Astrocyte (in vitro differentiated cells and primary cell): ENCODE measurements at places on chromosomes 4 and X. TPM values are rescaled to one million over a fixed set of nuclear protein-coding genes. Genes with fewer than 3 reads are reported as not detected.

- DNase-seq: no peak
- no peaks in the 10 kb centered on the region for H3K36me3 ChIP-seq
- H3K27me3 ChIP-seq: no peaks in the 10 kb centered on the region
- H3K4me1 ChIP-seq: no peaks in the 10 kb centered on the region
- H3K27ac ChIP-seq: no peak overlapping the region
Measured at GRCh38 chr4:144862210-144862609, 216.3 kb downstream of the HHIP start.

- no peak overlapping the region for H3K4me3 ChIP-seq
- no peaks in the 10 kb centered on the region for H3K36me3 ChIP-seq
- no peak overlapping the region for H3K27ac ChIP-seq
- no peak for DNase-seq
- H3K27me3 ChIP-seq: no peaks in the 10 kb centered on the region
Measured at GRCh38 chrX:13285229-13285628, 34.6 kb downstream of the ATXN3L start.

Gene CT55
- not detected in 2 replicates for total RNA-seq

DNA sequence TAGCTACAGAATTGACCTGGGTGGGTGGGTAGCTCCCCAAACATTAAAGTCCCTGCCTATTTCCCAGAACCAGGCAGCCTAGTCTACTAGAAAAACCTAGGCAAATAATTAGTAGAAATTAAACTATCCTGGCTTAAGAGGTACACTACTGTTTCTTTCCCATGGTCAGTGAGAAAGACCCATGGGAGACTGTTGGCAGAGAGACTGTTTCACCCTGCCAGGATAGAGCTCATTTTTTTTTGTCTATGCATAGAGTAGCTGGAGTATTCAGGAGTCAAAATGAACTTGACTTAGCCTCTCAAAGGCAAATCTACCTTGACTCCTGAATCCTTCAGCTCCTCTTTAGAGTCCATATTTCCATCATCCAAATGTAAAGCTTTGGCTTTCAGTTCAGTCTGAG, 107.0 kb upstream of the AR start:
- H3K4me3 ChIP-seq: no peak overlapping the region
- no peak for DNase-seq
- H3K27me3 ChIP-seq: no peaks in the 10 kb centered on the region

Gene SOX3
- 0.26 and 0.98 TPM in 2 replicates for total RNA-seq

- no peaks in the 10 kb centered on the region for H3K36me3 ChIP-seq
- no peak overlapping the region for H3K4me3 ChIP-seq
- H3K27me3 ChIP-seq: no peaks in the 10 kb centered on the region
Measured at GRCh38 chrX:11197671-11198070, 86.5 kb downstream of the HCCS start.

DNA sequence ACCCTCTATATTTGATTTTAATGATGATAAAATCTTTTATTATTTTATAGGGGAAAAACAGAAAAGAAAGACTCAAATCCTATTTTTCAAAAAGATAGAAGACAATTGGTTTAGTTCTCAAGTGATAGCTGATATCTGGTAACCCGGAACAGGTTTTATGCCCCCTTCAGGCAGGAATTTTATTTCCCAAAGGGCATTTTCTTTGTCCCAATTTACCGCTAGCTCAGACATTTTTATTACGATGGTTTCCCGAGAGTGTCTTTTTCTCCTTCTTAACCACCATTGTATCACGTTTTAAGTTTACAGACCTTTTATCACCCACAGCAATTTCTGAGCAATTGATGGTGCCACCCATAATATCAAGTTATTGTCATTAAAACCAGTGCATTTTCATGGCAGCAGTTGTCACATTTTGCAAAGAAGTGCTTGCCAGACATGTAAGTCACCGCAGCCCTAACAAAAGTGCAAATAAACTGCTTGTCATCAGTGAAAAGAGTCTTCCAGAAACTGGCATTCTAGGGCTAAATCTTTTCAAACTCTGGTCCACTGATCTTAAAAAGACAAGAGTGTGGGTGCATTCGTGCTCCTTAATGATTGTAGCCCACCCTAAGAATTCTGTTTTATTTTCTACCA, 204.8 kb upstream of the VCX start:
- H3K36me3 ChIP-seq: no peaks in the 10 kb centered on the region
- no peak for DNase-seq
- H3K4me1 ChIP-seq: no peaks in the 10 kb centered on the region
- no peak overlapping the region for H3K4me3 ChIP-seq

GRCh38 chr4:1191621-1192020, 19.2 kb upstream of the SPON2 start:
- H3K4me1 ChIP-seq: peaks cover 29% of the 10 kb centered on the region
- no peak for DNase-seq
- no peak overlapping the region for H3K4me3 ChIP-seq
- peak overlapping the region; percentile 89 for H3K27ac ChIP-seq
- no peaks in the 10 kb centered on the region for H3K27me3 ChIP-seq
- H3K36me3 ChIP-seq: no peaks in the 10 kb centered on the region

Gene SYP
- total RNA-seq: 1.6 and 1.9 TPM in 2 replicates

Gene FANCB
- 1.9 and 2.8 TPM in 2 replicates for total RNA-seq

Gene CHRNA9
- total RNA-seq: 2.8 and 3.4 TPM in 2 replicates

Gene ADAMTS3
- 4.2 TPM in 2 replicates for total RNA-seq

DNA sequence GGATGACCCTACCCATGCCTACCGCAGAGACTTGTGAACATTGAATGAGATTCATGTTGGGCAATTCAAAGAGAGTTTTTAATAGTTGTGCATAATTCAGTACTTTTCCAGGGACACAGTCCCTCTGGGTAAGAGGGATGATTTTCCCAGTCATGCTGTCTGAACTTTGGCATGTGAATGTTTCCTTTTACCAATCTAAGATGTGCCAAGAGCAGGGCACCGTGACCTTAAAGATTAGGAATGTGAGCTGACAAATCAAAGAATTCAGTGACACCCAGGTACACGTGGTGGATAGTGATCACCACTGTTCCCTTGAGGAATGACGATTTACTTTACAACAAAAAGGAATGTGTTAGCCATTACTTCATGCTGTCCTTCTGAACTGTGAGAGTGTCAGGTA, 515.6 kb downstream of the PPARGC1A start:
- DNase-seq: peak; percentile 5
- no peaks in the 10 kb centered on the region for H3K36me3 ChIP-seq
- no peaks in the 10 kb centered on the region for H3K27me3 ChIP-seq
- no peak overlapping the region for H3K4me3 ChIP-seq
- H3K27ac ChIP-seq: peak overlapping the region; percentile 58

Gene VCX2
- not detected in 2 replicates for total RNA-seq

- H3K27me3 ChIP-seq: no peaks in the 10 kb centered on the region
- peak; percentile 39 for DNase-seq
- no peak overlapping the region for H3K27ac ChIP-seq
- no peaks in the 10 kb centered on the region for H3K36me3 ChIP-seq
- no peak overlapping the region for H3K4me3 ChIP-seq
- H3K4me1 ChIP-seq: peaks cover 11% of the 10 kb centered on the region
Measured at GRCh38 chr4:139655116-139655515, 10.5 kb upstream of the MGST2 start.

Gene MGAT4D
- not detected in 2 replicates for total RNA-seq

Gene INPP4B
- 2.4 and 2.8 TPM in 2 replicates for total RNA-seq

DNA sequence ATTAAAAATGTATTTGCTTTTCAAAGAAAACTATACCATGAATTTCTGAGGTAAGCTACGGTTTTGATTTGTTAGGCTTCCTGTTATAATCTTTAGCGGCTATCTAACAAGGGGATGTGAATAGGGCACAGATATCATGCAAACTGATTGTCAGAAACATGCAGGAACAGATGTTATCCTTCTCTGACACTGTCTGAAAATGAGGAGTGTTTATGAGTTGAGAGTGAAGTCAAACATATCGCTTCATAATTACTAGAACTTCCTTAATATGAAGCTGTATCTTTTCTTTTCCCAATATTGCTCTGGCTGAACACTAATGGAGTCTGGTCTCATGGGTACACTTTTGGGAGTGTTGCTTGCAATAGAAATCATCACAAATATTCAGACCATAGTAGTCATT, 16.3 kb upstream of the SULT1B1 start:
- H3K4me1 ChIP-seq: no peaks in the 10 kb centered on the region
- no peaks in the 10 kb centered on the region for H3K36me3 ChIP-seq
- no peak overlapping the region for H3K27ac ChIP-seq

Gene GPR78
- 0.16 and 0.17 TPM in 2 replicates for total RNA-seq

Gene VEGFC
- total RNA-seq: 20.3 and 24.2 TPM in 2 replicates

- no peak overlapping the region for H3K4me3 ChIP-seq
Measured at GRCh38 chr4:39626261-39626660, 12.4 kb downstream of the SMIM14 start.

GRCh38 chrX:96689991-96690390, 5.3 kb downstream of the DIAPH2 start:
- no peak for DNase-seq
- no peak overlapping the region for H3K27ac ChIP-seq
- H3K27me3 ChIP-seq: no peaks in the 10 kb centered on the region
- no peaks in the 10 kb centered on the region for H3K36me3 ChIP-seq

Gene UGT2A1
- not detected in 2 replicates for total RNA-seq

GRCh38 chr4:182968917-182969650, 51.9 kb upstream of the DCTD start:
- H3K27ac ChIP-seq: no peak overlapping the region
- no peaks in the 10 kb centered on the region for H3K27me3 ChIP-seq
- H3K36me3 ChIP-seq: no peaks in the 10 kb centered on the region
- no peak overlapping the region for H3K4me3 ChIP-seq

GRCh38 chr4:21901831-21902230, 46.7 kb downstream of the KCNIP4 start:
- no peaks in the 10 kb centered on the region for H3K27me3 ChIP-seq
- no peak overlapping the region for H3K27ac ChIP-seq
- no peaks in the 10 kb centered on the region for H3K36me3 ChIP-seq

GRCh38 chr4:4456816-4457578, 70.1 kb downstream of the NSG1 start:
- H3K4me3 ChIP-seq: no peak overlapping the region
- DNase-seq: no peak
- peaks cover 31% of the 10 kb centered on the region for H3K36me3 ChIP-seq
- peak overlapping the region; percentile 29 for H3K27ac ChIP-seq
- H3K4me1 ChIP-seq: peaks cover 11% of the 10 kb centered on the region

- no peak overlapping the region for H3K4me3 ChIP-seq
- no peaks in the 10 kb centered on the region for H3K36me3 ChIP-seq
- H3K27ac ChIP-seq: no peak overlapping the region
- H3K27me3 ChIP-seq: no peaks in the 10 kb centered on the region
- no peak for DNase-seq
Measured at GRCh38 chrX:13834355-13834754, 17.5 kb upstream of the GPM6B start.

Gene TRPC3
- 0.07 TPM in 1 of 2 replicates, not detected in the other for total RNA-seq

GRCh38 chrX:130915302-130915701, 12.3 kb upstream of the ENOX2 start:
- H3K4me1 ChIP-seq: no peaks in the 10 kb centered on the region
- H3K4me3 ChIP-seq: no peak overlapping the region
- H3K36me3 ChIP-seq: no peaks in the 10 kb centered on the region
- H3K27ac ChIP-seq: no peak overlapping the region

- DNase-seq: no peak
- no peaks in the 10 kb centered on the region for H3K4me1 ChIP-seq
- no peaks in the 10 kb centered on the region for H3K27me3 ChIP-seq
- H3K4me3 ChIP-seq: no peak overlapping the region
Measured at GRCh38 chr4:159129814-159130550, 27.1 kb downstream of the RAPGEF2 start.

Gene MAGEE2
- total RNA-seq: not detected in 2 replicates

DNA sequence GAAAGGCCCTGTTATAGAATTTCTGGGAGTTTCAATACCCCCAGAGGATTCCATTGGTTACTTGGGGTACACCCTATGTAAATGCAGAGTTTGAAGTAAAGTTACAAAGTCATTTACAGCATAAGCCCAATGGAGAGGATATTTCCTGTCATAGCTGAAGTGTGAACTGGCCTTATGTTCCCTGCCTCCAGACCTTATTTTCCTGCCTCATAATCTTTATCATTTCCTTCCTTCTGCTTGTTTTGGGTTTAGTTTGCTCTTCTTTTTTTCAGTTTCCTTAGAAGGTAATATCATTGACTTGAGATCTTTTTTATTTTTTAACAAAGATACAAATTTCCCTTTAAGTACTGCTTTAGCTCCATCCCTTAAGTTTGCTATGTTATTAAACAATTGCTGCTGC, 85.4 kb downstream of the PPEF1 start:
- no peaks in the 10 kb centered on the region for H3K4me1 ChIP-seq
- no peak for DNase-seq
- no peaks in the 10 kb centered on the region for H3K27me3 ChIP-seq

GRCh38 chr4:105149771-105150170, 3.1 kb downstream of the TET2 start:
- peaks cover 6% of the 10 kb centered on the region for H3K4me1 ChIP-seq
- H3K27me3 ChIP-seq: no peaks in the 10 kb centered on the region
- H3K36me3 ChIP-seq: no peaks in the 10 kb centered on the region
- DNase-seq: no peak

- H3K36me3 ChIP-seq: no peaks in the 10 kb centered on the region
- no peak for DNase-seq
- H3K4me1 ChIP-seq: peaks cover 29% of the 10 kb centered on the region
- H3K4me3 ChIP-seq: no peak overlapping the region
- no peaks in the 10 kb centered on the region for H3K27me3 ChIP-seq
- peak overlapping the region; percentile 96 for H3K27ac ChIP-seq
Measured at GRCh38 chr4:76457885-76458284, 22.9 kb downstream of the SHROOM3 start.

Gene SH3RF1
- 20.8 and 25.9 TPM in 2 replicates for total RNA-seq

- H3K36me3 ChIP-seq: no peaks in the 10 kb centered on the region
- no peaks in the 10 kb centered on the region for H3K4me1 ChIP-seq
- H3K4me3 ChIP-seq: no peak overlapping the region
- no peak for DNase-seq
- H3K27ac ChIP-seq: no peak overlapping the region
Measured at GRCh38 chr4:165156906-165157305, 44.2 kb upstream of the TMEM192 start.

Gene CT45A2
- total RNA-seq: not detected in 2 replicates

- H3K4me1 ChIP-seq: no peaks in the 10 kb centered on the region
- no peaks in the 10 kb centered on the region for H3K36me3 ChIP-seq
Measured at GRCh38 chr4:72546456-72546855, 22.6 kb downstream of the ADAMTS3 start.

Gene PIN4
- total RNA-seq: 7.9 and 8.7 TPM in 2 replicates

Gene ANAPC10
- total RNA-seq: 19.5 and 21.0 TPM in 2 replicates

DNA sequence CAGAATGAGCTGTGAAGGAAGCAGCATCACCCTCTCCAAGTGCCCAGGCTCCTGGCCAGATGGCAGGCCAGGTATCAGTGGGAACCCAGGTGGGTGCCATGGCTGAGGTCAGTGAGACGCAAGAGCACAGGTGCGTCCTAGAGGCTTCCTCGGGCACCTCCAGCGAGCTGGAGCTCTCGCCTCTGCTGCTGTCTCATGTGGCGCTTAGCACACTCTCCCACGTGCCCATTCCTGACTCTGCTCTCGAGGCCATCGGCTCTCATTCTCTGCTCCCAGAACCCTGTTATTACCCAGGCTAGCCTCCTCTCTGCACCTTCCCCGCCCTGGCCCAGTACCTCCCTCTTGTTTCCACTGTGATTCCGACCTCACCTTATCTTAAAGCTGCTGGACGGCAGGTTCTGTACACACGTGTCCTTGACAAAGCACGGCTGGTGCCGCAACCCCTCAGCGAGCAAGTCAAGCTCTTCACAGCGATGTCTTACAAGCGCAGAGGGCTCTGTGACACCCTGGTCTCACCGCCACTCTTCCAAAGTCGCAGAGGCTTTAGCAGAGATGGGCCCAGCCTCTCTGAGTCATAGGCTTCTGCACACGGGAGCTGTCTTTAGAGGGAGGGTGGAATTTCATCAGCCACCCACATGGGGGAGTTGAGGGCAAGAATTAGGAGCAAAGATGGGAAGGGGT, 15.4 kb upstream of the MSANTD1 start:
- H3K4me1 ChIP-seq: no peaks in the 10 kb centered on the region
- no peak for DNase-seq
- H3K27ac ChIP-seq: no peak overlapping the region
- H3K36me3 ChIP-seq: peaks cover 35% of the 10 kb centered on the region
- H3K4me3 ChIP-seq: no peak overlapping the region
- H3K27me3 ChIP-seq: no peaks in the 10 kb centered on the region
